GM04503 (cell line): ENCODE measurements at places on chromosomes 5 and 9.
A peak's percentile ranks its signal among the peaks of the same experiment; 100 is the strongest.

- DNase-seq: no peak
These were observed 185.8 kb upstream of the ELAVL2 start for GRCh38 chr9:24011881-24012280.

DNA sequence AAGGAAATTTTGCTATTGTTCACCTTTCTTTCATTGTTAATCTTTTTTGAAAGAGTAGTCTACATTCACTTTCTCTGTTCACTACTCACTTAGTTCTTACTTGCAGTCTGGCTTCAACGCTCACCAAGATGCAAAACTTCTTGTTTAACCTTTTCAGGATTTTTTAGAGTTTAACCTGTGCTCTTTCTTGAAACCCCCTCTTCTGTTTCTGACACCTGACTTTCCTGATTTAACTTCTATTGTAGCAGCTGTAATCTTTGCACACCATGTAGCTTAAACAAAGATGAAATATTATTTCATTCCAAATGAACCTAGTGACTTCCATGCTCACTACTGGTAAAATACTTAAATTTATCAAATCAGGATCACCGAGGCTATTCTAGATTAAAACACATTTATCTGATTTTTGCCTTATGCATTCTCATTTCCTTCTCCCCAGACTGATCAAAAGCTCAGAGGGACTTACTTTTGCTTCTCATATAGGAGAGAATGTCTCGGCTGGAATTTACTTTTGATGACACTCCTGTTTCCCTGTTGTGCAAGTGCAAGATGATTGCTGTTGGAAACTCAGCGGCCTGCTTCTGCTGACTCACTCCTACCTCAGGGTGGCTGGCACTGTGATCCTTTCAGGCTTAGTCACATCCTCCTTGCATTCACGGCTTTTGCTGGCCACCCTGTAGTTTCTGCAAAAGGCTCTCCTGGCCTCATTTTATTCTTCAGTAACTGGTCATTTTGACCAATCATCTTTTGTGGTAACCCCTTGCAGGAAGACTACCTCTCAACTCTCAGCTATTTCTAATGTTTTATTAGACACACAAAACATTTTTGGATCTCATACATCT, 109.3 kb upstream of the IFNE start:
- peak; percentile 93 for DNase-seq

- DNase-seq: peak; percentile 71
These were observed 144.5 kb downstream of the AOPEP start for GRCh38 chr9:94870793-94871558.

DNA sequence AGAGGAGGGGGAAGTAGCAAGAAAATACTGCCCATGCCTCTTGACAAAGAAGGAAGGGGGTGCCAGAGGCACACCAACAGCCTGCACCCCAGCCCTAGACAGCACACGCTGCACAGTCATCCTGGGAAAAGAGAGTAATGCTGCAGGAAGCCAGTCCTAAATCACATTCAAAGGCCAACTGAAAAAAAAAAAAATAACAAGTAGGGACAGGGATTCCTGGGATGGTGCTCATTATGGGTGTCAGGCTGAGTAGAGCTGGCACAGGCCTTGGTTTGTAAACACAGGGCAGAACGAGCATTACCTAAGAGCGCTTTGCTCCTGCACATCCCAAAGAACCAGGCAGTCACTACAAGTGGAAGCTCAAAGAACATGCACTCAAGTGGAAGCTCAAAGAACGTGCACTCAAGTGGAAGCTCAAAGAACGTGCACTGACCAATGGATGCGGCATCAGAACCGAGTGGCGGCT, 7.8 kb downstream of the RAPGEF1 start:
- peak; percentile 88 for DNase-seq
